ENCODE measurements at places on chromosomes 5 and 9.

- DNase-seq: peak; percentile 86
These were observed 42.5 kb upstream of the ROR2 start for GRCh38 chr9:91992461-91993041.

DNA sequence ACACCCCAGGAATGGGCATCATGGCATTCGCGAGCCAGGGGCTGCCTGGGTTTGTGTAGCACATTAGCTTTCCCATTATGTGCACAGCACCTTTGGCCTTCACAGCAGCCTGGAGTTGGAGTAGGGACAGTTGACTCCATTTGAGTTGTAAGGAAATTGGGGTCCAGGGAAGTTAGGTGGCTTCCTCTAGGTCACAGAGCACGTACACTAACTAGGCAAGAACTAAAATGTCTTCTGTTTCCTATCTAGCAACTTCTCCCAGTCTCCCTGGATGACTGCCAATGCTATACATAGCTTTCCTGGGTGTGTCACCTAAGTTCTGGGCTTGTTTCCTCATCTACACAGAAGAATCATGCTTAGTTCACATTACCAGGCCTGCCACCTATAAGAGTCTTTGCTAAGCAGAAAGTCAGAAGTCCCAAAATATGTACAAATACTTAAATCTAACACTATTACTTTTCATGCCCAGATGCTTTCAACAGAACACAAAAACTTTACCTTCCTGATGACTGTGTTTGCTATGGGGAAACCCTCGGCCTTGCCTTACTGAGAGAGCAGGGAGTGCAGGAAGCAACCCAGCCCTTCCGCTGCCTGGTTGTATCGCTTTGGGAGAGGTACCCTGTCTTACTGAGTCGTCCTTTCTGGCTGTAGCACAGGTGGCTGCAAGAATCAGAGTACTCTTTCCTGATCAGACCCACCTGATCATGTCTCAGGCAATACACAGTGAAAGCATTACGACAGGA lies 12.0 kb downstream of the MACROH2A1 start:
- peak; percentile 71 for DNase-seq

GRCh38 chr9:100284247-100284646 lies 68.5 kb downstream of the TEX10 start:
- DNase-seq: no peak

DNA sequence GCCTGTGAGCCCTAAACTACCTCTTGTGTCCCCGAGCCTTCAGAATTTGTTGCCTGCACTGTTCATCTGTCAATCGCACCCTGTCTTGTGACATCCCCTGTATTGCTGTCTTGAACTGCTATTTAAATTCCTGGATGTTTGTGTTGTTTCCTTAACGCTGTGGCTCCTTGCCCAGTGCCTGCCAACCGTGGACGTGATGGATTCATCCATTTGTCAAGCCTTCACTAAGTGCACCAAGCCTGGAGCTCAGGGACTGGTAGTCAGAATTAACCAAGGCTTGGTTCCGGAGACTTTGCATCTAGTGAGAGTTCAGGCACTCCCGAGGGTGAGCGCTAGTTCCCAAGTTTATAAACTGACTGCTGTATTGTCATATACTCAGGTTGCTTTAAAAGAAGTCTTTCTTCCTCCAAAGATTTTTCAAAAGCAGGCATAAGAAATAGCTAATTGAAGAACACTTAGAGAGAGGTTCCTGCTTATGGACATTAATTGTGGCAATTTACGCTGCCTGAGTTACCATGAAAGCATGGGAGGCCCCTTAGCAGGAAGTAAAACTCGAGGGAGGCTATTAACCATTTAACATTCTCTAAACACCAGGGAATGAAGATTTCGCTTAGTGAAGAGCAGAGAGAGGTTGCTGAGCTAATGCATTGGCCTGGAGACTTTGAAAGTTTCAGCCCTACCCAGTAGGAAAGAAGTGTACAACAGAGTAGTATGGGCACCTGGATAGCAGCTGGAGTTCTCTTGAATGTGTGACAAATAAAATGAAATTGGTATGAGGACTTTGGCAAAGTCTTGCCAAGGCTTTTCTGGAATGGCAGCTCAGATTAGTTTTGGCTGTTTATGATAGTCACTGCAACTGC lies 29.0 kb downstream of the RGS3 start:
- DNase-seq: no peak

DNA sequence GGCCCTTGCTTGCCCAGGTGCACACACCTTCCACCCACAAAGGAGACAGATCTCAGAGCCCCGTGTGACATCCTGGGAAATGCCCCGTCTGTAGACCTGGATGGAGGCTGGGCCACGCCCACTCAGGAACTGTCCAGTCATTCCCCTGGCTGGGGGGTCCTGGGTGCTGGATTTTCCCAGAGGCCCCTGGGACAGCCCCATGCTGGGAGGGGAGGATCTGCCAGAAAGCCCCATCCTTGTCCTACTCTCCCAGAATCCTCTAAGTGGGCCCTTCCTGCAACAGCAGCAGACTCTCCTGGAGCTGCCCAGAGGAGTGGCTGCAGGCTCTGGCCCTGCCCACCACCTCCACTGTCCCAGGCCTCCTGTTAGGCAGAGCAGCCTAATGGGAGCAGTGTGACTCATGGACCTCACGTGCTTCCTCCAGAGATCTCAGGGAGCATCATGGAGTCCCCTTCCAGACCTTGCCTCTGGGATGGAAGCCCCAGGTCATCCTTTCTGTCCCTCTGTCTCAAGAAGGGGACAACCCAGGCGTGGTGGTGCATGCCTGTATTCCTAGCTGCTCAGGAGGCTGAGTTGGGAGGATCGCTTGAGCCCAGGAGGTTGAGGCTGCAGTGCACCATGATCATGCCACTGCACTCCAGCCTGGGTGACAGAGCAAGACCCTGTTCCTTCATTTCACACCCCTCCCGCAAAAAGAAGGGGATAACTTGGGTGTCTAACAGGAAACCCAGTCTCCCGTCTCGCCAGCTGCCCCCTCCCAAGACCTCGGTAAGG lies 51.7 kb downstream of the JADE2 start:
- no peak for DNase-seq

- no peak for DNase-seq
These were observed 3.8 kb downstream of the YIPF5 start for GRCh38 chr5:144166696-144167095.

DNA sequence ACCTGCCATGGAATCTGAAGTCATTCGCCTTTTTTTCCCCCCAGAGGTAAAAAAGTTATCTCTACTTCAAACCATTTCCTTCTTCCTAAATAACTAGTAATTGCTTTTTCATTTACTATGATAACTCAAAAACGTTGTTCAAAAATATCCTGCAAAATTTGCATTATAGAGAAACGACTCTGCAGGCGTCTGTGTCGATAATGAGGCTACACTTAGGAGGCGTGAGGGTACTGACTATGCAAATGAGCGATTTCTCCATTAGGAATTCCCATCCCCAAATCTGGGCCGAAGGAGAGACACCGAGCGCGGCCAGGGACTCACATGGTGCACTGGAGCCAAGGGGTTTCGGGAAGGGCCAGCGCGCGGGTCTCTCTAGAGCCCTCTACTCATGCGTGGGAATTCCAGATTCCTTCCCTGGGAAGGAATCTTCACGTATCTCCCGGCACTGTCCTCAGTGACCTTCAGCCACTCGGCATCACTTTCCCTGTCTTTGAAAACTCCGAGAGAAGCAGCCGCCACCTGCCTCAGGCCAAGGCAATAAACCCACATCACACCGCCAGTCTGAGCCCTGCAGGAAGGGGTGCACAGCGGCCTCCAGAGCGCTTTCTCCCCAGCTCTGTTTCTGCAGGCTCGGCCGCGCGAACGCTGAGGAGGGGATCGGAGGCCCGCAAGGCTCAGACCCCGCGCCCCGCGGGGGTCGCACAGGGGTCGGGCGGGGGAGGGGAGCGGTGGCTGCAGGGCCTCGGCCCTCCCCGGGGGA lies 718 bp upstream of the DENND4C start:
- no peak for DNase-seq

DNA sequence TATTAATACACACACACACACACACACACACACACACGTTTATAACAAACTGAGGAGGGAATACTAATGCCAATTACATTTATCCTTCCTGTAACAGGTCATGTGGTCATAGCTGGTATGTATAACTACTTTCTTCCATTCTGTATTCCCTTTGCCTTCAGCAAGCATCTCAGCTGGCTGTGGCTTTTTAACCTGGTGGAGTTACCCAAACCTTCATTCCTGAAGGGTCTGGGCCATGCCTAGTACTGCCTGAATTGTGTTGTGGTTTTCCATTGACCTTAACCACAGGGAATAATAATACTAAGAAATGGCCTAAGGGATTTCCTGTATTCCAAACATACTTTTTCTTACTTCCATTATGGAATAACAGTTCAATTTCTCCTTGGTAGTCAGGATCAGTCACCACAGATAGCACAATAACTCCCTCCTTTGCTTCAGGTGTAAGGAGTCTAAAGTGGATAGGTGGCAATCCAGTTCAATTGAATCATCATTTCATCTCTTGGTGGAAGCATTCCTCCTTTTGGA lies 222.2 kb upstream of the MEF2C start:
- no peak for DNase-seq

DNA sequence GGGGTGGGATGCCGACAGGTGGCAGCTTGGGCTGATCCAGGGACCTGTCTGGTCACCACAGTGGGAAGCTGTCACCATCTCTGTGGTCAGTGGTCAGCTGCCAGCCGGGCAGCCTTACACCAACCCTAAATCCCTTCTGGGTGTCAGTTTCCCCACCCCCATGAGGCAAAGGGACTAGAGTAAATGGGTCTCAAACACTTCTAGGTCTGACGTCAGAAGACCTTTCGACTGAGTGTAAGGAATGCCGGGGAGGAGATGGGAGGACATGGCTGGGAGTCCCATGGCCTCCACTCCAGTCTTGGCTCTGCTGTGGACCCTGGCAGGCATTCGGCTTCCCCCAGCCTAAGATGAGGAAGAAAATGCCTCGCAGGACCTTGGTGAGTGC lies 40.3 kb upstream of the SLC25A51 start:
- no peak for DNase-seq

GRCh38 chr9:69317081-69317480 lies 7.9 kb upstream of the ENTREP1 start:
- no peak for DNase-seq

DNA sequence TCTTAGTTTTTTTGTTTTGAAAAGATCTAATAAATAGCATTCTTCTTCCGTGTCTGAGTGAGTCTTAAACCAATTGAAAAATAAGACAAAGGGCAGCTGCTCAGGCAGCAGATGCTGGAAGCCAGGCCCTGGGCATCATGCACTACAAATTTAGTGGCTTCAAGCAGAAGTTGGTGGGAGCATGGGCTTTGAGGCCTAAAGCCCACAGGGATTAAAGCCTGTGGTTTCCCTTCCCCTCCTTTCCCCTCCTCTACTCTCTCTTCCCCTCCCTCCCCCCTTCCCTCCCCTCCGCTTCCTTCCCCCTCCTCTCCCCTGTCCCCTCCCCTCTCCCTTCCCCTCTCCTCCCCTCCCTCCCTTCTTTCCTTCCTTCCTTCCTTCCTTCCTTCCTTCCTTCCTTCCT lies 20.1 kb upstream of the KIF4B start:
- DNase-seq: no peak

DNA sequence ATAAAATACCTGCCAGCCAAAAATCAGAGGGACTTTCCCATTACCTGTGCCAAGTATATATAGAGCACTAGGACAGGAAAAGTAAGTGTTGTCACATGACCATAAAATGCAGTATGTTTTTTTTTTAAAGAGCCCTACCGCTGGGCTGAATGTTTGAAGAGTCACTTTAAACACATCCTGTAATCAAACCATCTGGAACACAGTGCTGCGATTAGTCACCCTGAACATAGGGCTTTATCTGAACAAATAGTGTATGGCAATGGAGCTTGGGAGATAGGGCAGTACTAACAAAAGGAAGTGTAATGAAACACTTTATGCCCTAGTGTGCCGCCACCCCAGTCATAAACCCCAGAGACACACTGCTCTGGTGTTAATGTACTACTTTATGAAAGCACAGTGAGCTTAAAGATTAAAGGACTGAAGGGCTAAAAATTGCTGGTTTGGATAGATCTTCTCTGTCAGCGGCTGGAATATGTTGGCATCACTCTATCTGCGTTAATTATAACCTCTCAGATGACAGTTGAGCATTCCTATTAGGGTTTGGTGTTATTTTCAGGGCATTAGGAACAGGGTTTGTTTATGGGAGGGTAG lies 90.4 kb downstream of the ZNF608 start:
- DNase-seq: no peak

GRCh38 chr5:180688330-180689070 lies 39.1 kb upstream of the FLT4 start:
- DNase-seq: no peak

DNA sequence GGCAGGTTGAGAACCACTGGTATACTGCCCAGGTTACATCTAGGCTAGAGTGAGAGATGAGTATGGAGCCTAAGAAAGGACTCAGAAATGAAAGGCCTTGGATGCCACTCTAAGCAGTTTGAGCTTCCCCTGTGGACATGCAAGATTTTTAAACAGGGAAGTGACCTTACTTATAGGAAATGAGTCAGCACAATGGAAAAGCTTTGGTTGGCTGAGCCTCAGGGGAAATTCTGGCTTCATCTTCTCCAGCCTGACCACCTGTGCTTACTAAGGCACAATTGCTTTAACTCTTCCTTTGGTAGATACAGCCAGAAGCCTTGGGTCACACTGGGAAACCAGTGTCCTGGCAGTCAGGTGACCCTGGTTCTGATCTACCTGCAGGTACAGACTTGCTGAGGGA lies 380.2 kb upstream of the ZNF462 start:
- DNase-seq: no peak

DNA sequence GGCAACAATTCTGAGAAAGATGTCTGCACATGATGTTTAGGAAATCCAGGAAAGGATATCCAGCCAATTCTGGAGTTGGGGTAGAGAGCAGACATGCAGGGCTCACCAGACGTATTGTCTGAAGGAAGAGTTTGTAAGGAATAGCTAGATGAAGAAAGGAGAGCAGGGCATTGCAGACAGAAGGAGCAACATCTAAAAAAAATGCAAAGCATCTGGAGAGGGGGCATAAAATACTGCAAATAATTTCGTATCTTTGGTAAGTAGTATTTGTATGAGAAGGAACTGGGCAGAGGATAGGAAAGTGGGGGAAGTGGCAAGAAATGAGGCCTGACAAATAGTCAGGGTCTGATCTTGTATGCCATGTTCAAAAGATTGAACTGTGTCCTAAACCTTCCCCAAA lies 74.8 kb downstream of the MACIR start:
- DNase-seq: no peak

DNA sequence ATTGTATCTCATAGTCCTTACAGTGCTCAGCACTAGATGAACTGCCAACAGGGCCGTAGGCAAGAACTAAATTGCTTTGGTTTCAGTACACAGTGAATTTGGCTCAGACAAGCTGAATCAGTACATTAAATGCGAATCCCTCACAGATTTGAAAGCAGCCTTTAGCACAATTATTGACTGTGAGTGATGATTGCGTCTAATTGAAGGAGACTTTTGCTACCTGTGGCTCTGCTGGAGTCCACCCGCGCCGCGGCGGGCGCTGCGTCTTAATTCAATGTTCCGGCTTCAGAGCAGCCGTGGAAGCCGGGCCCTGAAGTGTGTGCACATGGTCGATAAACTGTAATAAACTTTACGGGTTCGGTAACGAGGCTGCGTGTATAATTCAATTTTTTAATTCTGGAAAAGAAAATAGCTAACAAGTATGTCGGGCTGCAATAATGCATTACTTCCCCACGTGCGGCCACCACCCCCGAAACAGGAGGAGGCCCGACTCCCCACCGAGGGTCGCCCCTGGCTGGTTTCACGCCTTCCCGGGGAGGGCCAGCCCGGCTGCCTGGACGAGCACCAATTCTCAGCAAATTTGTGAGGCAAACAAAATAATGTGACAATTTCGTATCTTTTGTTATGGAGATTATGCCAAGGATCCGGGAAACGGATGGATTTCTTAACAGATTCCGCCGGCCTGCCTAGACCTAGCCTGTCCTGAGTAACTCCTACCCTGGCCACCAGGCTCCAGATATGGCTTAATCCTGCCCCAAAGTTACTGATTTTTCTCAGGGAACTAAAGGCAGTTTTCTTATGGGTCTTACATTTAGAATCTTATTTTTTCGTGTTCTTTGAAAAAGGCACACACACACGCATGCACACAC lies 269.4 kb upstream of the IRX1 start:
- DNase-seq: no peak
